ENCODE measurements at places on chromosomes 12 and 14.

DNA sequence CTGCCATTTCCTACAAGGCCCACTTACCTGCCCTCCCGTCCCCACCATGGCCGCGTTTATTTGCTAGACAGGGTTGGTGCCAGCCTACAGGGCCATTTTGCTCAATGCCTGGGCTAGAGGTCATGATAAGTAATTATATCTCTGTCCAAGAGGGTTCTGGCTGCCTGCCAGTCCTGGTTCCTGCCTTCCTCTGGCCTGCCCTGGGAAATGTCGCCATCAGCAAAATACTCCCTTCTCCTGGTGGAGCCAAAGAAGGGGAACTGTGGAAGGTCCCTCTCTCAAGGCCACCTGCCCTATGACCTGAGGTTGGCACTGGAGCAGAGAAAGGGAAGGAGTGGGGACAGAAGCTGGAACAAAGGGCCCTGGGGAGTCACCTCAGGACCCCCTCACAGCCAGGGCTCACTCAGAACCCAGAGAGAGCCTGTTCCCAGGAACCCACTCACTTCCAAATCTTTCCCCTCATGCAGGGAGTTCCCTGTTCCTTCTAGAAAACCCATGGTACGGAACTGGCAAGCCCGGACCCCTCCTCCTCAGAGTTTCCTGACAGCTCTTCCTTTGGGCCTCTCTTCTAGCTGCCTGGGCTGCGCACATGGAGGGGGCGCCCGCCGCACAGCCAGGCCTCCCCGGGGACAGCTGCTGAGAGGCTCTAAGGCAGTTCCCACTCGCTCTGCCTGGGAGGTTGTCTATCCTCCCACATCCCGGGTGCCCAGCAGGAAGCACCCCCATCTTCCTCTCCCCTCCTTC is 280.5 kb downstream of the DPF3 start:
- DNase-seq, result no peak

- no peak for DNase-seq
These were observed 404.7 kb downstream of the DAD1 start for GRCh38 chr14:22184157-22184829.

GRCh38 chr12:93390549-93391297 is 13.0 kb downstream of the NUDT4 start:
- DNase-seq, result no peak

- DNase-seq, result no peak
These were observed 1016.2 kb downstream of the SLC6A15 start for GRCh38 chr12:83896416-83896815.
